Ovary (tissue), 10 donors: ENCODE measurements at places on chromosomes 2 and 18. TPM values are rescaled to one million over a fixed set of nuclear protein-coding genes. Genes with fewer than 3 reads are reported as not detected.
A peak's percentile ranks its signal among the peaks of the same experiment; 100 is the strongest.

The FAP gene
- total RNA-seq: 2.2 TPM

GRCh38 chr2:26457695-26458364 is 20.1 kb downstream of the OTOF start:
- H3K4me3 ChIP-seq: no peak overlapping the region
- H3K27me3 ChIP-seq: no peaks in the 10 kb centered on the region
- no peak overlapping the region for H3K27ac ChIP-seq
- no peak for DNase-seq

- H3K27ac ChIP-seq: peak overlapping the region; percentile 95
- H3K4me1 ChIP-seq: peaks cover 6% of the 10 kb centered on the region
- DNase-seq: no peak
Measured at GRCh38 chr2:190882856-190883582, 2.4 kb downstream of the GLS start.

DNA sequence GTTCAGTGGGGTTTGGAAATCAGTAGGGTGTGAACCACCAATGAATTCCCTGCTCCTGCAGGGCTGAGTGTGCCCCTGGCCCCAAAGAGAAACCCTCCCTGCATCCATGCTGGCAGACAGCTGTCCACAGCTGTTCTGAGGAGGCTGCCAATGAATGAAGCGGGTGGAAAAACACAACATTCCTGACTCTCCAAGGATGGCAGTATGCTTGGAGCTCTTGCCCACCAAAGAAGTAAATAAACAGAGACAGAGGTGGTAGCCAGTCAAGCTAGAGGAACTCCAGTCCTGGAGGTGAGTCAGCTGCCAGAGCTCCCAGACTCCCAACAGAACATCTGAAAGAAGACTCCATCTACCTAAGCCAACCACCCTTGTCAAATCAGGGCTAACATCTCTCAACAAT is 6.2 kb downstream of the ZBTB7C start:
- no peaks in the 10 kb centered on the region for H3K36me3 ChIP-seq
- no peak overlapping the region for H3K27ac ChIP-seq
- no peak overlapping the region for H3K4me3 ChIP-seq
- DNase-seq: no peak

The TCF23 gene
- total RNA-seq: 26.3 TPM

The COL6A3 gene
- 520 TPM for total RNA-seq

The RBM44 gene
- total RNA-seq: 0.35 TPM

- DNase-seq: no peak
- H3K4me3 ChIP-seq: no peak overlapping the region
- H3K4me1 ChIP-seq: no peaks in the 10 kb centered on the region
Measured at GRCh38 chr2:232574674-232575403, 24.4 kb downstream of the EIF4E2 start.

The GPR45 gene
- not detected for total RNA-seq

- no peak overlapping the region for H3K27ac ChIP-seq
- H3K4me3 ChIP-seq: no peak overlapping the region
- no peak for DNase-seq
Measured at GRCh38 chr2:219017201-219017931, 23.9 kb downstream of the CFAP65 start.

DNA sequence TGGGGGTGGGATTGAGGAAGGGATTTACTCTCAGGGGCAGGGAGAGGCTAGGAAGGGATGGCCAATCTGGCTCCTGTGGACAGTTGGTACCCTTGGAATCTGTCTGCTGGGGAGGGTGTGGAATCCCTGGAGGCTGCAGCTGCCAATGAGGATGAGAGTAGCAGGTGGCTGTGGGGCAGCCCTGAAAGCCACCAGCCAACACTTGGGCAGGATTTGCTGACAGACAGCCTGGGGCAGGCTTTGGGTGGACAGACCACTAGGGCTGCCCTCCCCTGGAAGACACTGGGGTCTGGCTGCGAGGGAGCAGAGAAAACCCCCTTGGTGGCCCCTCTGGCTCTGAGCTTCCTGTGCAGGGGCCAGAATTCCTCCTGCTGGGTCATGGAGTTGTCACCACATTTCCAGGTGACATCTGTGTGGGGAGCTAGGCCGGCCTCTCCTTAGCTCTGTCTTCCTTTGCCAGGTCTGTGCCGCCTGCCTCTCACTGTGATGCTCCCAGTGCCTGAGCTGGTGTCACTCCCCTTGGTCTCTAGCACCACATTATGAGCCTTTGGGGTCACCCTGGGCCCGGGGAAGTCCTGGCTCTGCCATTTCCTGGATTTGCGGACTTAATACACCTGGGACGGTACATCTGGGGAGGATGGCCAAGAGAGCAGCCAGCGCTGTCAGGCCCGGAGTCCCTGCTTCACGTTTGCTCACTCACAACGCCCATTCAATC is 13.4 kb upstream of the ARHGEF4 start:
- H3K36me3 ChIP-seq: no peaks in the 10 kb centered on the region
- H3K4me3 ChIP-seq: no peak overlapping the region
- DNase-seq: no peak
- H3K27ac ChIP-seq: no peak overlapping the region
- H3K4me1 ChIP-seq: peaks cover 3% of the 10 kb centered on the region

- H3K27me3 ChIP-seq: no peaks in the 10 kb centered on the region
- no peak for DNase-seq
- H3K4me1 ChIP-seq: no peaks in the 10 kb centered on the region
- H3K4me3 ChIP-seq: no peak overlapping the region
- H3K36me3 ChIP-seq: no peaks in the 10 kb centered on the region
Measured at GRCh38 chr2:209582281-209582680, 158.4 kb downstream of the MAP2 start.

The SCN3A gene
- total RNA-seq: 0.41 TPM

The NRP2 gene
- total RNA-seq: 47.9 TPM

The RGPD3 gene
- total RNA-seq: 0.80 TPM

DNA sequence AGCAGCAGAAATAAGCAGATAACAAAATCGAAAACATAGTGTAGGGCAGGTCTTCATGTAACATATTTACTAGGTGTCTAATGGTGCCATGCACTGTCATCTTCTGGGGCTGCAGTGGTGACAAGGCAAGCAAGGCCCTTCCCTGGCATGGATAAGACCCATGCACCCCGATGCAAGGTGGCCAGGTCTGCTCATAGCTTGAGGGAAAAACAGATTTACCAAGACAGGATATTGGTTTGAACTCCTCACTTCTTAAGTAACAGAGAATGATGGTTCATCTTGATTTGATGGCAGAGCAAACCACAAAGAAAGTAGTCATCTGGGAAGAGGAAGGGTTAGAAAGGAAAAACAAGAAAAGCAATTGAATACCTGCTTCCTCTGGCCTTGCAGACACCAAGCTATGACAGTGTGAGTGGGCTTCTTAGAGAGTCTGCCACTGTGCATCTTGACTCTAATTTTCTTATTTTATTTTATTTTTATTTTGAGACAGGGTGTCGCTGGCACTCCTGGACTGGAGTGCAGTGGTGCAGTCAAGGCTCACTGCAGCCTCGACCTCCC is 35.8 kb upstream of the EML6 start:
- H3K27ac ChIP-seq: no peak overlapping the region
- no peaks in the 10 kb centered on the region for H3K4me1 ChIP-seq
- H3K4me3 ChIP-seq: no peak overlapping the region
- DNase-seq: no peak
- H3K27me3 ChIP-seq: no peaks in the 10 kb centered on the region
- H3K36me3 ChIP-seq: no peaks in the 10 kb centered on the region

DNA sequence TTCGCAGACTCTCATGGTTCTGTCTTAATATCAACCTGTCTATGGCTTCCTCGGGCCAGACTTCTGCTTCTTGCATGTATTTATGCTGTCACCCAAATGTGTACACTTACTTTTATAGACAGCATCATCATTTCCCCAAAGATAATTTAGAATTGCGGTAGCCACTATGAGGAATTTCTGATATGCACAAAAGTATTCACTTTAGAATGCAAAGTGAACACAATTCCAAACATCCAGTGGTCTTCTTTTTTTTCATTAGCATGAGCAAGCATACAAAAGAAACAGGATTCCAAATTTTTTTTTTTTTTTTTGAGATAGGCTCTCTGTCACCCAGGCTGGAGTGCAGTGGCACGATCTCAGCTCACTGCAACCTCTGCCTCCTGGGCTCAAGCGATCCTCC is 21.0 kb upstream of the MCFD2 start:
- H3K4me1 ChIP-seq: no peaks in the 10 kb centered on the region
- H3K27me3 ChIP-seq: no peaks in the 10 kb centered on the region
- no peak overlapping the region for H3K4me3 ChIP-seq
- no peak for DNase-seq
- no peaks in the 10 kb centered on the region for H3K36me3 ChIP-seq

DNA sequence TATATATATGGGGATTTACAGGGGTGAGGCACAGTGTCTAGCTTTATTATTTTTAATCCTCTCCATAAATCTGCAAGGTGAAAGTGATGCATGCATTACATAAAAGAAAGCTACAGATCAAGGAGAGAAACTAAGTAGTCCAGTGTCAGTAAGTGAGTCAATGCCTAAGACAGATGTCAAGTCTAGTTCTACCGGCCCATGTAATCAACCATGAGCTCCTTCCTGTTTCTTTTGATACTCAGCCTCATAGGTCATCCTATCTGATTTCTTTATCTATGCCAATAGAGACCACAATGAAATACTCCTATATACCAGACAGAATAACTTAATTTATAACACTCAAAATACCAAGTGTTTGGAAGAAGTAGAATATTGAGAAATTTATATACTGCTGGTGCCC is 20.2 kb upstream of the GYPC start:
- no peak overlapping the region for H3K27ac ChIP-seq
- DNase-seq: no peak
- H3K27me3 ChIP-seq: no peaks in the 10 kb centered on the region
- no peaks in the 10 kb centered on the region for H3K36me3 ChIP-seq

- no peak overlapping the region for H3K4me3 ChIP-seq
- no peaks in the 10 kb centered on the region for H3K36me3 ChIP-seq
- DNase-seq: no peak
- no peak overlapping the region for H3K27ac ChIP-seq
- H3K27me3 ChIP-seq: no peaks in the 10 kb centered on the region
Measured at GRCh38 chr2:62178741-62179271, 17.1 kb upstream of the B3GNT2 start.

DNA sequence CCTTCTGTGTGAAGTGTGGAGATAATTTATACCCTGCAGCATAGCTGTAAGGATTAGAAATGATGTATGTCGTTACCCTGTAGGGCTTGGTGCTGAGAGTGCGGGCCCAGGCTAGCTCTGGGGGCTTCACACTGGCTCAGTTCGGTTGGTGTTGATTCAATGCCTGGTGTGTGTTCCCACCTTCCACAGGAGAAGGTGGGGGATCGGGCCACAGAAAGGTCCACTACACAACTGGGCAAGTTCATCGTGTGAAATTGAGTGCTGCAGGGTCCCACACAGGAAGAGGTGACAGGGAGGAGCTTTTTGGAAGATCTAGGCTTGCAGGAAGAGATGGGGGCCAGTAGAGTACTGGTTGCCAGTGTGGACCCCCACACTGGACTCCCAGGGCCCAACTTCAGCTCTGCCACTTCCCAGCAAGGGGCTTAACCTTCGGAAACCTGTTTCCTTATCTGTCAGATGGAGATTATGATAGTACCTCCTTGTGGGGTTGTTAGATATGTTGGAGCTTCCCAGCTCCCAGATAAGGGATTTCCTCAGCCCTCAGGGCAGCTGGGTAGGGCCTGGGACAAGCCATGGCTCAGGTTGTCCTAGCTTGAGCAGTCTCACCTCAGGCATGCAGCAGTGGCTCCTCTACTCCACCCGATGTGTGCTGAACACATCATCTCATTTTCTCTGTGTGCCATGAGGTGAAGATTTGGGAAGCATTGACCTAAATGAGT is 71.5 kb downstream of the TMEM247 start:
- H3K4me3 ChIP-seq: no peak overlapping the region
- DNase-seq: no peak
- H3K27me3 ChIP-seq: no peaks in the 10 kb centered on the region
- no peak overlapping the region for H3K27ac ChIP-seq
- peaks cover 11% of the 10 kb centered on the region for H3K4me1 ChIP-seq
- no peaks in the 10 kb centered on the region for H3K36me3 ChIP-seq

DNA sequence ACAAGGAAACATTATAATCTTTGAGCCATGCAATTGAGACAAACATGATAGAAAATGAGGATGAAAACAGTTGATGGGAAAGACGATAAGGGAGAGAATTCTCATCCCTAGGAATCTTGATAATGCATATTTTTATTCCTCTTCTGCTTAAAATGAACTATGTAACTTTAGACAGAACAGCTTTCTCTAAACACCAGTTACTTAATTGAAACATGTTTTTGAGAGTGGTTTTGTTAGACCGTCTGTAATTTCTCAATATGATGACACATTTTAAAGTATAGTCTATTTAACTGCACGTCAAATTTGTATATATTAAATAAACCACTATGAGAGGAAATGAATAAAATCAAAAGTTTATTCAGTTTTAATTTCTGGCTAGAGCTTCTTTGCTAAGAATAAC is 1453.9 kb upstream of the NXPH2 start:
- no peak for DNase-seq
- H3K27ac ChIP-seq: no peak overlapping the region
- H3K4me1 ChIP-seq: no peaks in the 10 kb centered on the region
- H3K4me3 ChIP-seq: no peak overlapping the region
- H3K36me3 ChIP-seq: no peaks in the 10 kb centered on the region
- no peaks in the 10 kb centered on the region for H3K27me3 ChIP-seq

The ARL5A gene
- 41.4 TPM for total RNA-seq

- H3K27me3 ChIP-seq: no peaks in the 10 kb centered on the region
- H3K27ac ChIP-seq: no peak overlapping the region
- H3K4me1 ChIP-seq: no peaks in the 10 kb centered on the region
- no peaks in the 10 kb centered on the region for H3K36me3 ChIP-seq
- H3K4me3 ChIP-seq: no peak overlapping the region
Measured at GRCh38 chr2:112253261-112253815, 1.5 kb downstream of the ZC3H8 start.

The CENPA gene
- total RNA-seq: not detected

DNA sequence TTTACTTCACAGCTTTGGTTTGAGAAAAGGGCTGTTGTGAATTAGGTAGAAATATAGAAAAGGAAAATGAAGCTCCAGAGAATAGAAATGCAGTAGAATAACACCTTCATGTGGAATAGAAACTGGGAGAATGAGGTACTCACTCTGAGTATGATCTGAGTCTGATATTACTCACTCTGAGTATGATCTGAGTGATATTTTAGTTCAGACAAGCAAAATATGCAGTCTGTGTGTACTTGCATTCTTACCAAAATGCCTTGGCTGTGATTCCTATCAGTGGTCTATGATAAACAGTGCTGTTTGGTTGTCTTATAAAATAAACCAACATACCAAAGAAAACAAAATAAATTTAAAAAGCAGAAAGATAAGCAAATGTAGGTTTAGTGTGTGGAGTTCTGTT is 487.6 kb downstream of the THSD7B start:
- DNase-seq: no peak
- no peaks in the 10 kb centered on the region for H3K4me1 ChIP-seq
- no peaks in the 10 kb centered on the region for H3K27me3 ChIP-seq
- no peak overlapping the region for H3K27ac ChIP-seq
- no peaks in the 10 kb centered on the region for H3K36me3 ChIP-seq
- no peak overlapping the region for H3K4me3 ChIP-seq

DNA sequence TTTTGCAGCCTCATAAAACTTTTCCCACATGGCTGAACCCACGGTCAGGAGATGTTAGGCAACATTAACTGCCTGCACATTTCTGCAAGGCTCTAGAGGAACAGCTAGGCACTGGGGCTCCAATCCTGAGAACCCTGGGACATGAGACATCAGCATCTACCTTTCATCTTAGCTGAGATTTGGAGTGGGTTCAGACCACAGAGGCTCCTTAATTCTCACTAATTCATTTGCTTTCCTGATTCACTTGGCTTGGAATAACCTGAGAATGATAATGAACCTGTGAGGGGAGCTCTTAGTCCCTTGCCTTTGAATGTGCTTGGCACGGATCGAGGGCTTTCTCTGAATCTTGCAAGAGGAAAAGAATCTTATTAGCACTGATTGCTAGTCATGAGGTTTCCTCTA is 266.2 kb downstream of the FIGN start:
- no peak for DNase-seq
- H3K36me3 ChIP-seq: no peaks in the 10 kb centered on the region
- no peak overlapping the region for H3K27ac ChIP-seq

The KCNS3 gene
- total RNA-seq: 2.3 TPM

The MALL gene
- 0.63 TPM for total RNA-seq

The SLC4A3 gene
- total RNA-seq: 232 TPM
